IMR-90 (cell line): ENCODE measurements at places on chromosomes 13 and 19. TPM values are rescaled to one million over a fixed set of nuclear protein-coding genes. Genes with fewer than 3 reads are reported as not detected.

PGLYRP2 gene
- total RNA-seq: not detected in 2 replicates

DNA sequence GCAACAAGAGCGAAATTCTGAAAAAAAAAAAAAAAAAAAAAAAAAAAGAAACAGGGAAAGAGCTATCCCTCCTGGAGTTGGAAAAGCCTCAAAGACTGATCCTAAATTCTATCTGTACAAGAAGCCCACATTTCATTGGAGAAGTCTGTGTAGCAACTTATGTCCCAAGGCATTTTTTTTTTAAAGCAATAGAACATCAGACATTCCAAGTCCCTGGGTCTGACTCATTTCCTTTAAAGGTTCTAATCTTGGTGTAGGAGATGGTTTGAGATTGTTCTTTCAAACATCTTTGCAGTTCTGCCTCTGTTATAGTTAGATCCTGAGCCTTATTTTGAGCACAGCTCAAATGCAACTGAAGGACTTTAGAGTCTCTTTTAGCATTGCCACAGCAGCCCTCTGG lies 706.5 kb upstream of the MIR17HG start:
- DNase-seq: no peak

- DNase-seq: peak; percentile 58
Observed at GRCh38 chr19:15452111-15453047, 2.6 kb upstream of the WIZ start.

DNA sequence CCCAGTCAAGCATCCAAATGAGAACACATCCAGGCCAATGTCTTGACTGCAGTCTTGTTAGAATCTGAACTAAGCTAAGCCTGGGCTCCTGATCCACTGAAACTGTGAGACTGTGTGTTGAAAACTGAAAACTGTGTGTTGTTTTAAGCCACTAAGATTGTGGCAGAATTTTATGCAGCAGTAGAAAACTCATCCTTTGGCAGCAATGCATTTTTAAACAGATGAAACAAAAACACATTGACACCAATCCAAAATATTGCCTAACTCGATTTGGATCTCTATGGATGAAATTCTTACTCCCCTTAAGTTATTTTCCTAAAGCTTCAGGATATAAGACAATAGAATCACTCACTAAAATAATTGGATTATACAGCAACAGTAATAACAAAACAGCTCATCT lies 202.3 kb upstream of the KLF12 start:
- no peak for DNase-seq

DNA sequence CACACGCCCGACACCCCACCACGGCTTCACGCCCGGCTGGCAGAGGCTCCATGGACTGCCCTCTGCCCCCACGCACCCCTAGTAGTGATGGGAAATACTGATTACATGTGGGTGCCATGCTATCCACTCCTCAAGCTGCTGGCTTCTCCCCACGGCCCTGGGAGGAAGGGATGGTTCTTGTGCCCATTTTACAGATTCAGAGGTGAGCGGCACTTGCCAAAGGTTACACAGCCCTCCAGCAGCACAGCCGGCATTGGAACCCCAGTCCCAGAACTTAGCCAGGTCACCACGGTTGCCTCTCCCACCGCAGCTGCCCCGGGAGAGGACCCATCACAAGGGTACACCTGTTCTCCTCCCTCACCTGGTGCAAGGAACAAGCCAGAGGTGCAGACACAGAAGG lies 13.2 kb downstream of the LRRC4B start:
- no peak for DNase-seq

RGL3 gene
- total RNA-seq: 0.18 TPM in 1 of 2 replicates, not detected in the other

- DNase-seq: no peak
Observed at GRCh38 chr19:19402656-19403372, 2.7 kb upstream of the GATAD2A start.

- no peak for DNase-seq
Observed at GRCh38 chr19:9789066-9789465, 20.5 kb upstream of the ZNF846 start.

RUVBL2 gene
- total RNA-seq: 354 and 391 TPM in 2 replicates

GRCh38 chr13:113495494-113496210 lies 5.1 kb upstream of the DCUN1D2 start:
- DNase-seq: peak; percentile 41

FUT2 gene
- total RNA-seq: not detected in 2 replicates

- no peak for DNase-seq
Observed at GRCh38 chr19:15831626-15832025, 16.2 kb upstream of the OR10H1 start.

DNA sequence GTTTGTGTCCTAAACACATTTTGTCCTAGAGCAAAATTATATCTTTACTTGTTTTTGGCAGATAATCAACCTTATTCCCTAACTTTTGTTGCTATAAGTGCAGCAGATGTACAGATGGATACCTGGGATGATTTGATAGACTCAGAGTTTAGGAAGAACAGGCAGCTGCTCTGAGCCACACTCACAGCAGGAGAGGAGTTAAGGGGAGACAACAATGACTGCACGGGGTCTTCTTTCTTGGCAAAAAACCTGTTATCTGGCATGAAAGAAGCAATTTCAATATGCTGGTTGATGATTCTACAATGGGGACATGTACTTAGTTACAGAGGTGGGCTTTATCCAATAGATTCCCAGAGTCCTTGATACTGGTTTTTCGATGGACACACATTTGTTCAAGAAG lies 258.9 kb upstream of the PCDH9 start:
- no peak for DNase-seq

DNA sequence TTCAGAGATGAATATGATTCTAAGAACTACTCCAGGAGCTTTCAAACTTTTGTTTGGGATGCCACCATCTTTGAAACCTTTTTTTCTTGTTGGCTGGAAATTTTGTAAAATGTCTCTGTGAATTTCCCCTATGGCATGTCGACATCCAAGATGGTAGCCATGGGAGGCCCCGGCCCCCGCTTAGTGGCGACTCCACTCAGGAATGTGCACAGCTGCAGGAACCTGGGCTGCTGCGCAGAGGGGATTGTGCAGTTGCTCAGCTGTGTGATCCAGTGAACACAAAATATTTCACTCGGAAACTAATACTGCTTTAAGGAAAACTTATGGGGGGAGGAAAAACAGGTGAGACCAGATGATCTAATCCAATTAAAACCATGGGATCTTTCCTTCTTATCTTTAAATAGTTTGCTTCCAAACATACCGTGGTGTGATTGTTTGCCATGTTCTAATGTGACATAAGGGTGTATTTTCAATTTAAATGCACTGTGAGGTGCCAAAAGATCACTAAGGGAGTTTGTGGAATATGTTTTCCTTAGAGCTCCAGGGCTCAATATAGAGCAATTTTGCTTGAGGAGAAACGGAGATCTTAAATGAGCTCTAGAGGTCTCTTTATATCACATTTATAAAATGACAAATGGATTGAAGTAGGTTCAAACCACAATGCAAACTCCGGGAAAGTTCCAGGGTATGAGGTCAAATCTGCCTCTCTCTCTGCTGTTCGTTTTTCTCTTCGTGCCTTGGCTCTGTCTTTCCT lies 497.7 kb downstream of the FGF9 start:
- no peak for DNase-seq

RGCC gene
- 6.1 and 7.5 TPM in 2 replicates for total RNA-seq

DNA sequence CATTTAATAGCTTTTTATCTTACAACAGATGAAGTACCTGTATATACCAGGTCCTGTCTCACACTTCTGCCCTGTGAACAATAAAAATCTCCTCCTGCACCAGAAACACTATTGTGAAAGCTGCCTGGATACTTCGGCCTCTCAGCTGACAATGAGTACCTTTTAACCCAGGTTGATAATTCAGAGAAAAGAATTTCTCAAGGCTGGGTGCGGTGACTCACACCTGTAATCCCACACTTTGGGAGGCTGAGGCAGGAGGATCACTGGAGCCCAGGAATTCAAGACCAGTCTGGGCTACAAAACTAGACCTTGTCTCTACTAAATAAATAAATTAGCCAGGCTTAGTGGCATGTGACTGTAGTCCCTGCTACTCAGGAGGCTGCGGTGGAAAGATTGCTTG lies 65.3 kb upstream of the TM9SF2 start:
- no peak for DNase-seq

- no peak for DNase-seq
Observed at GRCh38 chr13:76638181-76638580, 248.0 kb downstream of the KCTD12 start.
